ENCODE measurements at places on chromosomes 7 and 10.

- peak overlapping the region; percentile 99 for H3K27ac ChIP-seq
- H3K36me3 ChIP-seq, result peaks cover 31% of the 10 kb centered on the region
- peak overlapping the region; percentile 96 for H3K4me3 ChIP-seq
- no peak for DNase-seq
These were observed 830 bp downstream of the RAB18 start for GRCh38 chr10:27504808-27505460.

- no peaks in the 10 kb centered on the region for H3K36me3 ChIP-seq
- no peaks in the 10 kb centered on the region for H3K4me1 ChIP-seq
- no peak overlapping the region for H3K27ac ChIP-seq
- no peak for DNase-seq
- H3K4me3 ChIP-seq, result no peak overlapping the region
- peaks cover 48% of the 10 kb centered on the region for H3K27me3 ChIP-seq
These were observed 60.8 kb upstream of the HABP2 start for GRCh38 chr10:113491967-113492565.

GRCh38 chr7:36305648-36306047 is 84.0 kb upstream of the ANLN start:
- H3K27me3 ChIP-seq, result no peaks in the 10 kb centered on the region
- DNase-seq, result no peak
- peak overlapping the region; percentile 40 for H3K27ac ChIP-seq
- no peak overlapping the region for H3K4me3 ChIP-seq
- no peaks in the 10 kb centered on the region for H3K36me3 ChIP-seq

- no peak overlapping the region for H3K4me3 ChIP-seq
- H3K4me1 ChIP-seq, result no peaks in the 10 kb centered on the region
- H3K27ac ChIP-seq, result no peak overlapping the region
- H3K27me3 ChIP-seq, result no peaks in the 10 kb centered on the region
- no peak for DNase-seq
These were observed 53.8 kb downstream of the PDGFA start for GRCh38 chr7:465710-466400.
